ENCODE measurements at places on chromosomes 7 and 10.
A peak's percentile ranks its signal among the peaks of the same experiment; 100 is the strongest.

GRCh38 chr7:78017591-78018100, 219.1 kb downstream of the PHTF2 start:
- no peak overlapping the region for H3K4me3 ChIP-seq
- H3K27ac ChIP-seq = no peak overlapping the region
- H3K27me3 ChIP-seq = peaks cover 12% of the 10 kb centered on the region

DNA sequence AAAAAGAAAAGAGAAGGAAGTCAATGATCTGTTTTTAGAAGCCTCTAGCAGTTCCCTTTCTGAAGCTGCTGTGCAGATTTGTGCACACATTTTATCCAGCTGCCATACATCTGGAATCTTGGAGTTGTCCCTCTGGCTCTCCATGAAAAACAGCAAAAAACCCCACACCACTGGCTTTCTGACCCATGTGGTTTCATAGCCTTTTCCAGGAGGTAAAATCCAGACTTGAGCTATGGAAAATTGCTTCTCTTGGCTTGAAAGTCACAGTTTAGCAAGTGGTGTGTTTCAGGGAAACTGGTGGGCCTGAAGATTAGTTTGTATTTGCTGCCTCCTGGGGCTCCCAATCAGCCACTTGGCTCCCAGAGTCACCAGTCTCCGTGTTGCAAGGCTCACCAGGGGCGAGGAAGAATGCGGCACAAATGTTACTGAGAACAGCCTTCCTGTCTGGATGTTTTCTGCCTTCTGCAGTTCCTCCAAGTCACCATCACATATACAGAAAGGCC, 50.1 kb upstream of the ADRB1 start:
- H3K4me1 ChIP-seq = no peaks in the 10 kb centered on the region
- H3K36me3 ChIP-seq = no peaks in the 10 kb centered on the region
- no peaks in the 10 kb centered on the region for H3K27me3 ChIP-seq

- peaks cover 36% of the 10 kb centered on the region for H3K4me1 ChIP-seq
- H3K27me3 ChIP-seq = no peaks in the 10 kb centered on the region
- H3K36me3 ChIP-seq = no peaks in the 10 kb centered on the region
- H3K27ac ChIP-seq = no peak overlapping the region
Measured at GRCh38 chr10:30829901-30830300, 200.3 kb upstream of the LYZL2 start.

DNA sequence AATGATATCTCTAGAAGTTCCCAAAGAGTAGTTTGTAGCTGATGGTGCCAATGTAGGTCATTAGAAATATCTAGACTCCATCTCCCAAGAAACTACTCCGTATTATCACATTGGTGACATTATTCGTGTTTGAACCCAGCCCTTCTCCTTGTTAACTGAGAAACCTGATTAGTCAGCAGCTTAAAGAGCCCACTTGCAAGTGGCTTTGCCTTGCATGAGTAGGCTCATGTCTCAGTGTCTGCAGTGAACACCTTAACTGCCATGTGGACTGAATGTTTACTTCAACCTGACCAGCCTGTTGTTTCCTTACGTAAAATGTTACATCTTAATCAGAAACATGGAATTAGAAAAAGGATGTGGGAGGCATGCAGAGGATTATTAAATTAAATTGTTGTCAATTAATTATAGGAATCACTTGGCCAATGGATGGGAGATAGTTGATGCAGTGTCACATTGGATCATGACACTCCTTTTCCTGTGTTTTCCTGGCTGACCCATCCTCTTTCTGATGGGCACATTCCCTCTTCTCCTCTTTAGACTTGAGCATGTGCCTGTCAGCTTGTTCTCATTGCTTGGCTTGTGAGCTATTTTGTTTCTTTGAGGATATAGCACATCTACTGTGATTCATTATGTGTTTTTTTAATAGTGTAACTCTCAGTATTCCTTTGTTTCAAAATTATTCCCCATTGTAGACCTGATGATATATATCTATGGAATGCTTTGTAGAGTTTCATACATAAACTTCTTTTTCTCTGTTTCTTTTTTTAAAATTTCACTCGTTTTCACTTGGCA, 18.0 kb downstream of the STARD3NL start:
- no peaks in the 10 kb centered on the region for H3K27me3 ChIP-seq
- no peaks in the 10 kb centered on the region for H3K4me1 ChIP-seq
- DNase-seq = no peak
- H3K4me3 ChIP-seq = no peak overlapping the region

DNA sequence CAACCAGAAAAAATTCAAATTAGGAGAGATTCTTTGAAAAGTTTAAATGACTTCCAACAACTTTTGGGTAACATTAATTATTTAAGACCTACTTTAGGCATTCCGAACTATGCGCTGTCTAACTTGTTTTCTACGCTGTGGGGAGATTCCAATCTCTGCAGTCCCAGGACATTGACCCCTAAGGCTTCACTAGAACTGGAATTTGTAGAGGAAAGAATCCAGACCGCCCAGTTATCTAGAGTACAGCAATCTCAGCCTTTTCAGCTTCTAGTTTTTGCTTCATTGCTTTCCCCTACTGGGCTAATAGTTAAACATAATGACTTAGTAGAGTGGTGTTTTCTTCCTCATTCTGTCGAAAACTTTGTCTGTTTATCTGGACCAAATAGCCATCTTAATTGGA, 14.9 kb upstream of the DDC start:
- H3K27me3 ChIP-seq = no peaks in the 10 kb centered on the region
- DNase-seq = no peak
- H3K4me1 ChIP-seq = no peaks in the 10 kb centered on the region
- no peak overlapping the region for H3K27ac ChIP-seq

DNA sequence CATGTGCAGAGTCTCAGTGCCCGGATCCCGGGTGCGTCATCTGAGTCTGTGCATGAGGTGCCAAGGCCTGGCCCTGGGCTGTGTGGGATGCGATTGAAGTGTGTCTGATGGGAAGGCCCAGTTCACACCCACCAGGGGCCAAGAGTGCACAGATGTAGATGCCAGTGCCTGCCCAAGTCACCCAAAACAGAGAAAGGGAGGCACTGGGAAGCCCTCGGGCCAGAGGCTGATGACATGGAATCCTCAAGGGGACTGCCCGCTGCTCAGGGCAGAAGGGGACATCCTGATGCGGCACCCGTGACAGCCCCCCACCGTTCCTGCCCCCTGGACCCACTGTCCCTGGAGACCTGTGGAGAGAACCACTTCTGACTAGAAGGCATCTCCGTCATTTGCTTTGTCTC, 72.2 kb upstream of the ZNF479 start:
- H3K4me3 ChIP-seq = no peak overlapping the region
- H3K4me1 ChIP-seq = no peaks in the 10 kb centered on the region
- H3K27me3 ChIP-seq = no peaks in the 10 kb centered on the region
- H3K27ac ChIP-seq = no peak overlapping the region

DNA sequence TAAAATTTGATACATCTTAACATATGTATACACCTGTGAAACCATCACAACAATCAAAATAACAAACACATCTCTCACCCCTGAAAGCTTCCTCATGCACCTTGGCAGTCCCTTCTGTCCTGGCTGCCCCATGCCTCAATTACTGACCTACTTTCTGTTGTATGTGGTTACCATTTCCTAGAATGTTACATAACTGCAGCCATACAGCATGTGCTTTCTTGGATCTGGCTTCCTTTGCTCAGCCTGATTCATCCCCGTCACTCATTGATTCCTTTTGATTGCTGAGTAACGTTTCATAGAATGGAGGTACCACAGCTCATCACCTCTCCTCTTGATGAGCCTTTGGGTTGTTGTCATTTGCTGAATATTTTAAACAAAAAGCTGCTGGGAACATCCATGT, 165.3 kb downstream of the CELF2 start:
- no peak for DNase-seq
- H3K27ac ChIP-seq = no peak overlapping the region
- H3K4me3 ChIP-seq = no peak overlapping the region
- no peaks in the 10 kb centered on the region for H3K27me3 ChIP-seq
- no peaks in the 10 kb centered on the region for H3K36me3 ChIP-seq

DNA sequence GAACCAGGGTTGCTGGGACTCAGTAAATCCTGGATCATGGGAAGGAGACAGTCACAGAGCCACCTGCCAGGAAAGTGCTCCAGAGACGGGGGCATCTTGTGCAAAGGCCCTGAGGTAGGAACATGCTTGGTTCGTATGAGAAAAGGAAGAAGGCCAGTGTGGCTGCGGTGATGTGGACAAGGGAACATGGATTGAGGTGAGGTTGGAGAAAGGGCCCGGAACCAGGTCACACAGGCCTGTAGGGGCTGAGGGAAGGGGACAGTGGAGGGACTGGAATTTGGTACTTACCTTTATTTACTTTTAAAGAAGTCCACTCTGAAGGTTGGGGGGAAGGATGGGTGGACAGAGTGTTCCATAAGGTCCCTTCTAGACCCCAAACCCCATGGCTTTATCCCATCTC, 32.9 kb upstream of the CXCL12 start:
- no peaks in the 10 kb centered on the region for H3K36me3 ChIP-seq
- no peaks in the 10 kb centered on the region for H3K27me3 ChIP-seq
- H3K27ac ChIP-seq = no peak overlapping the region
- no peaks in the 10 kb centered on the region for H3K4me1 ChIP-seq
- H3K4me3 ChIP-seq = no peak overlapping the region

- no peaks in the 10 kb centered on the region for H3K36me3 ChIP-seq
- H3K27me3 ChIP-seq = no peaks in the 10 kb centered on the region
- DNase-seq = no peak
- H3K4me1 ChIP-seq = peaks cover 17% of the 10 kb centered on the region
Measured at GRCh38 chr10:59833810-59834209, 72.5 kb downstream of the CCDC6 start.

GRCh38 chr7:140222814-140223213, 46.0 kb upstream of the KDM7A start:
- H3K27me3 ChIP-seq = peaks cover 5% of the 10 kb centered on the region
- no peak overlapping the region for H3K27ac ChIP-seq
- no peaks in the 10 kb centered on the region for H3K36me3 ChIP-seq

DNA sequence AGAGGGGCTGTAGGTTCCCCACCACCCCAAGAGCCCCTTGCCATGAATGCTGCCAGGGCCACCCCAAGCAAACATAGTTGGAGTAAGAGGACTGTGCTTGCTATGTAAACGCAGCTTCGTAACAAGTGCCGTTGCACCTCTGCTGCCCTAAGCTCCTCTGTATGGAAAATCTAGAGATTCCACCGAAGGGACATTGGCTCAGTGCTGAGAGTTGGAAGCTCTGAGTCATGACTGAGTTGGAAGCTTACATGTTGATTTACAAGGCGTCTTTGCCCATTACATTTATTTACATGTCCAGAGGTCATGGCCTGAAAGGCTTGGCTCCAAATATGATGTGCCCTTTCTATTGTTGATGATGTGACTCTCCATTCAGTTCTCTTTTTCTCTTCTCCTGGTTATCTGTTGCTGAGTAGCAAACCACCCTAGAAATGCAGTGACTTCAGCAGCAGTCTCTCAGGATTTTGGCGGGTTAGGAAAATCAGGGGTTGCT, 233.1 kb upstream of the TCF7L2 start:
- H3K4me1 ChIP-seq = no peaks in the 10 kb centered on the region
- H3K27ac ChIP-seq = no peak overlapping the region
- H3K27me3 ChIP-seq = no peaks in the 10 kb centered on the region
- no peak overlapping the region for H3K4me3 ChIP-seq
- H3K36me3 ChIP-seq = no peaks in the 10 kb centered on the region
- DNase-seq = no peak

GRCh38 chr7:4792537-4793126, 17.2 kb downstream of the AP5Z1 start:
- DNase-seq = peak; percentile 73
- no peaks in the 10 kb centered on the region for H3K4me1 ChIP-seq
- H3K27me3 ChIP-seq = no peaks in the 10 kb centered on the region
- no peak overlapping the region for H3K27ac ChIP-seq

DNA sequence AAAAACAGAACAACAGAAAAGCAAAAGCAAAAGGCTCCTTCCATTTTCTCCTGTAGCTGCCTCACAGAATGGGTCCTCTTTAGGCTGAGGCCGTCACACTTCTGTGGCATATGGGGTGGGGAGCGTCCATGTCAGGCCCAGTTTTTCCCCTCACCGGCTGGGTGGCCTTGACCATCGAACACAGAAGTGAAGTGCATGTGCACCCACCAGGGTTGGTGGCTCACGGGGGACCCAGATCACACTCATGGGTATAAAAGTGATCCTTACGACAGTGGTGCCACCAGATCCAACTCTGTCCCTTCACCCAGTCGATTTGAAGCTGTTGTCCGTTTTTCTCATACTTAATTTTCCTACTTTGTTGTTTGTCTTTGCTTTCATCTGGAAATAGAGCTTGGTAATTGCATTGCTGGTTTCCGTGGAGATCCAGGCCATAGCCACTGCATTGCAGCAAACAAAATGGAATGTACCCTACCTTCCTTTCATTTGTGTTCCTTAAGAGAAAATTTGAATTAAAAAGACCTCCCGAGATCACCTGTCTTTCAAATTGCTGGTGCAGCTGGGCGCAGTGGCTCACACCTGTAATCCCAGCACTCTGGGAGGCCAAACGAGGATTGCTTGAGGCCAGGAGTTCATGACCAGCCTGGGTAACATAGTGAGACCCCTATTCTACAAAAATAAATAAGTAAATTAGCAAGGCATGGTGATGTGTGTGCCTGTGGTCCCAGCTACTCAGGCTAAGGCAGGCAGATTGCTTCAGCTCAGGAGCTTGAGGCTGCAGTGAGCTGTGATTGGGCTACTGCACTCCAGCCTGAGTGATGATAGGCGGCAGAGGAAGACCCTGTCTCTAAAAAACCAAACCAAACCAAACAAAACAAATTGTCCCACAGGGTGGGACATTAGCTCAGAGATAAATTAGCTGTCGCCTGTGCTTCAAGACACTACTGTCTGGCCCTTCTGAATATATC, 10.7 kb upstream of the GJD4 start:
- no peaks in the 10 kb centered on the region for H3K4me1 ChIP-seq
- no peak for DNase-seq
- H3K4me3 ChIP-seq = no peak overlapping the region

DNA sequence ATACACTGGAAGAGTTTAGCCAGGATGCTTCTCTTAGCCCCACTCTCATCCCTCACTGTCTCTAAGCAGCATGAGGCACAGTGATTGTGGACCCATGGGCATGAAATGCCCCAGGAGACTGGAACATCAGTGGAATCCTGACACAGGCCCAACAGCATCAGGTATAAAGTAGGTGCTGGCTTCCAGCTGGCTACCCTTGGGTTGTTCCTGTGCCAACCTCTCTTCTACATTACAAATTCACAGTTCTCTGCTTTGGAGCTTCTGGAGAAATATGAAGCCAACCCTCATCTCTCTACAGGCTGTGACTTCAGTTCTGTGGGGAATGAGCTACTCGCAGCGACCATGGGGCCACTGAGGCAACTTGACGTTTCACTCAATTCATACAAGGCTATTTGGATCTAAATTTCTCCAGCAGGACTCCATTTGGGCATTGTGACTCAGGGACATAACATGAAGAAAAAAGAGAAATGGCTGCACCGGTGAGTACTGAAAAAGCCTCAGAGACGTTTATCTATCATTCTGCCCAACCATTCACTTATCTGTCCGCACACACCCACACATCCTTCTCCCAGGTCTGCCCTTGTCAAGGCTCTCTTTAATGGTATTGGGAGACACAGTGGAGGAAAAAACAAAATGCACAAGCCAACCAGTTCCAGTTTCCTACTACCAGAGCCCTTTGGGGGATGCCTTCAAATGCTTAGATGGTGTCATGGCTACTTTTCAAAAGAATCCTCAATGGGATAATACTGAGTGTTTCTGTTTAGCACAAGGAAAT, 35.4 kb upstream of the TM9SF3 start:
- H3K27me3 ChIP-seq = no peaks in the 10 kb centered on the region
- H3K27ac ChIP-seq = no peak overlapping the region
- no peak for DNase-seq
- no peaks in the 10 kb centered on the region for H3K36me3 ChIP-seq

GRCh38 chr10:131584287-131584686, 272.8 kb upstream of the TCERG1L start:
- no peaks in the 10 kb centered on the region for H3K36me3 ChIP-seq
- no peak overlapping the region for H3K27ac ChIP-seq
- H3K4me3 ChIP-seq = no peak overlapping the region

GRCh38 chr10:122551450-122551849, 9.1 kb upstream of the DMBT1 start:
- no peaks in the 10 kb centered on the region for H3K4me1 ChIP-seq
- no peaks in the 10 kb centered on the region for H3K36me3 ChIP-seq
- no peaks in the 10 kb centered on the region for H3K27me3 ChIP-seq
- no peak for DNase-seq
- no peak overlapping the region for H3K27ac ChIP-seq
